ENCODE measurements at places on chromosomes 2 and 18.

GRCh38 chr18:21004726-21005125 is 106.9 kb downstream of the ROCK1 start:
- no peak for DNase-seq

DNA sequence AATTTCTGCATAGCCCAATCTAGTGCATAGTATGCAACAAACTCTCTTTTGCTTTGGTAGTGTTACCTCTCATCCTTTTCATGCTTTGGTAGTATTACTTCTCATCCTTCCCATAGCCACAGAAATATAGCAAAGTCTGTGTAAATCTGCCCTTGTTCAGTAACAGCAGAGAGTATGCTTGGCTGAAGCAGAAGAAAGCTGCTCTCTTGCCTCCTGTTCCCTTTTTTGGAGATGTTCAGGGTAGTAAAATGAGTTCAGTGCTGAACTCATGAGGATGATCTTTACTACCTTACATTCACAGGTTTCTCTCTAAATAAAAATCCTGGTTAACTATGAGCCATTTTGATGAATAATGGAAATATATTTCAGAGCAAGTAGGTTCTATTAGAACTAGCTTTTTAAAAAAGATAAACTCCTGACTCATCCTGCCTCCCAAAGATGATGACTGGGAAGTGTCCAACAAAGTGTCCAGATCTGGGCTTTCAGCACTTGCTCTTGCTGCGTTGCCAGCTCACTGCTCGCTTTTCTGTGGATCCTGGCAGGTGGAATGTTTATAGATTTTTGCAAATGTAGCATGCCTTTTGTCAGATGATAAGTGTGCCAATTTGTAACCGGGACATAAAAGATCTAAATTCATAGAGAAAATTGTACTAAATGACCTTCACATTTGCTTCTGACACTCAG is 29.4 kb upstream of the CHMP3 start:
- no peak for DNase-seq

- DNase-seq: no peak
Measured at GRCh38 chr18:25633563-25633962, 281.6 kb upstream of the ZNF521 start.

DNA sequence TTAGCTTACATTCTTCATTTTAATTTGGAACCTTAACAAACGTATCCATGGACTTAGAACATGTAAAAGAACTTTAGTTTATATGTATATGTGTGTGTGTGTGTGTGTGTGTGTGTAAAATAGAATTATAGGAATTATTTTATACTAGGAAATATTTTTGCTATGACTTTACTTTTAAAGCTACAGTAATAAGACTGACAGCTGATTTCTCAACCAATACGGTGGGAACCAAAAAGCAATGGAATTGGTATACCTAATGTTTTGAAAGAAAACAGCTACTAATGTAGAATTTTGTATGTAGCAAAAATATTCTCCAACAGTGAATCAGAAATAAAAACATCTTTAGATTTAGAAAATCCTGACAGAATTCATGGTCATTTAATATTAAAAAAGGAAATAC is 146.5 kb upstream of the ARL4C start:
- DNase-seq: no peak

DNA sequence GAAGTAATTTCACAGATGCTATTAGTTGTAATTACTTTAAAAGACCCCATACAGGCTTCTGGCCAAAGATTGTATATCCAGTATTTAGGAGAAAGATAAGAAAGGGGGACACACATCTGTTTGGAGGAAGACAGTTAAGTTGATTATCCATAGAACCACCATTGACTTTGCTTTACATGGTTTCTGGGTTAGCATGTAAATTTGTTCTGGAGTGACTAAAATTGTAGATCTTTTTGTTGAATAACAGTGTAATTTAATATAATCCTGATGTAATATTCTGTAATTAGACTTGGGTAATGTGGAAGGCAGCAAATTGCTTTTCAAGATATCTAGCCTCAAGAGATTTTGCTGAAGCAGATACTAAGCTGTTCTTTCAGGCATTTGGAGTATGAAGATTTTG is 17.2 kb downstream of the COMMD1 start:
- DNase-seq: no peak

DNA sequence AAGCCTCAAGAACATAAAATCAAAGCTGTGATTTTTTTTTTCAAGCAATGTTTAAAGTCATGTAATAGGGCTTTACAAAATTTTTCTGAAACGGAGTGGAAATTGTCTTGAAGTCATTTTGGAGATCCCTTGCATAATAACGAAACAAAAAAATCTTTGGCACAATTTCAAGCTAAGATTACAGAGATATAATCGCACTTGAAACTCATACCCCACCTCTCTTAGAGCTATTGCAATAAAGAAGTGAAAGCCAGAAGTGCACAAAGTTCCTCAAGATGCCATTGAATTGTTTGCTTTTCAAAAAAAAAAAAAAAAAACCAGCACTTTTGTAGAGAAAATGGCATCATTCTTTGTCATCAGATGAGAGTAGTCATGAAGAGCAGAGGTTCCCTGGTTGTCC is 152.3 kb downstream of the PAX3 start:
- no peak for DNase-seq

GRCh38 chr2:69253611-69254301 is 133.3 kb downstream of the GFPT1 start:
- no peak for DNase-seq

- DNase-seq: no peak
Measured at GRCh38 chr2:223765221-223765785, 72.1 kb downstream of the AP1S3 start.

- no peak for DNase-seq
Measured at GRCh38 chr2:68916226-68916625, 36.5 kb downstream of the GKN2 start.

DNA sequence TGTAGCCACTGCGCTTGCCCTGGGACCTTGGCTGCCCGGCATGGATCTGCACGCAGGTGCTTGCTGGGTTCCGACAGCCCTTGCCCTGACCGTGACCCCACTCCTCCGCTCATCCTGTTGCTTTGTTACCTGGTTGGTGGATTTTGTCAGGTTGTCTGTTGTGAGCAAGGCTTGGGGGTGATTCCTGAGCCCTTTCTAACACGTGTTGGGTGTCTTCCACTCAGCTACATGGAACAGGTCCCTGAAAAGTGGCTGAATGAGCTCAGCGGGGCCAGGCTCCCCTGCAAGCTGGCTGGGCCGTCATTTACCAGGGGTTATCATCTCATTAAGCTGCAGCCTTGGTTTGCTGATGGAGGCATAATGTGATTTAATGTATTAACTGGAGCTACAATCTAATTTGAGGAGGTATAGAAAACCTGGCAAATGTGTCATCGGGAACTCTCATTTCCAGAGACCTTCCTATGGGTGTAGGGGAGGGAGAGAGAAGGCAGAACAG is 24.6 kb downstream of the RAMP1 start:
- DNase-seq: no peak

DNA sequence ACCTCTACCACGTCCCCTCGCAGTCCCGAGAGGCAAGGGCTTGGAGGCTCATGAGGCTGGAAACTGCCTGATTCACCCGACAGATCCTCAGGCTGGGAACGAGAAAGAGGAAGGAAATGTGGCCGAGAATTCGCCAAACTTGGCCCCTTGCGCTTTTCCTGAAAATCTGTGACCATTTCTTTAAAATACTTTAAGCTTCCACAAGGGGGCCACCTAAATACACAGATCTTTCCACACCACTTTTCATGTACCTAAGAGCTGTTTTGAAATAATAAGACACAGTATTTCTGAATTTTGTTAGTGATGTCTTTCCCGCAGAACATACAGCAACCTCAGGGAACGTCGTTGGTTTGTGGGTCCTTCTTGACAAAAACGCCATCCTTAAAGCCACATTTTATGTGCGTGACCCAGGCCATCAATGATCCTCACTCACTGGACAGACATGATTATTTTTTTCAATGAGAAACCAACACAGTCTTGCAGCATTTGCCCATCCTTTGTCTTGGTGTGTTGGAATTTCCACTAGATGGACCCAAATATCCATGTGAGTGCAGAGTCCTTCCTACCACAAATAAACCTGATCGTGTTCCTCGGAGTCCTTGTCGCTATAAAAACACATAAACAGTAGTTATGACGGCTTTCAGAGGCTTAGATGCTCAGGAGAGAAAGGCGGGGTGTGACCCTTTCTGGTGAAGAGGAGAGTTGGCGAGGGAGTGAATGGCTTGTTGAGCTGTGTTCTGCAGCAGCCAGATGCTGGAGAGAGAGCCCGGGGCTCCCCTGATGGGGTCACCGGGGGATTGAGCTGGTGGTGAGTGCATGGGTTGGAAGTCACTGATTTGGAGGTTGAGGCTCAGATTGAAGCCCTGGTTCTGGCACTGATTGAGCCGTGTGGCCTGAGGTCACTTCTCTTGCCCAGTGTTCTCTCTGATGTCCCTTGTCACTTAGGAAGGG is 25.0 kb downstream of the DCDC2C start:
- no peak for DNase-seq

DNA sequence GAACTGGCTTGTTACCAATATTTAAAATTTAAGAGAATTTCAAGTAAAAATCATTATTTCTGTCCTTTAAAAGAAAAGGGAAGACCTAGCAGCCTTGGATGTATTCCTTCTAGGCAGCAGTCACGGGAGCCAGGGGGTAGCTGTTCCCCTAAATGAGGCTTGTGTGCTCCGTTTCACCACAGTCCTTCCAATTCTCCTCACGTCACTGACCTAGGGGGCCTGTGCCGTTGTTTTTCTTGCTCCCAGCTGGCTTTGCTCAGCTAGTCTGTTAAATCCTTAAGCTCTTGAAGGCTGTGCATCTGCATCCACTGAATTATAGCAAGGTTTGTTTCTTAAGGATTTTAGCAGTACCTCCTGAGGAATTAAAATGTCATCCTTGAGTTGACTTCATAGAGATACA is 9.9 kb downstream of the KLHL23 start:
- no peak for DNase-seq

DNA sequence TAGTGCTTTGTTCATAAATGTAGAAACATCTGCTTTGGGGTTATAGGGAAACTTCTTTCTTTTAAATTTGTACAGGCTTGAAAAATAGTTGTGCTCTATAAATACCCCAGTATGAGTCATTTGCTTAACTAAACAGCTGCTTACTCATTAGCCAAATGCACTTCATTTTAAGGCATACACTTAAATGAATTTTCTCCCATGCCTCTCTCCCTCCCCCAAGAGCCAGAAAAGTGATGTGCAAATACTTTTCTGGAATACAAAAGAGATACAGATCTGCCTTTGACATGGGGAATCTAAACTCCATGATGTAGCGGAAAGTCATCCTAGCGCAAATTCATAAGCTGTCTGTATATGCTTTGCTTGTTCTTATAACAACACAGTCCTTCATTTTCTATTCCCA is 469.4 kb downstream of the DLGAP1 start:
- no peak for DNase-seq

- no peak for DNase-seq
Measured at GRCh38 chr18:58117786-58118403, 73.9 kb downstream of the NEDD4L start.

GRCh38 chr2:222000326-222000725 is 298.5 kb downstream of the PAX3 start:
- DNase-seq: no peak

- no peak for DNase-seq
Measured at GRCh38 chr2:48587560-48587959, 30.1 kb upstream of the GTF2A1L start.

- peak; percentile 64 for DNase-seq
Measured at GRCh38 chr2:25294573-25295462, 46.9 kb downstream of the DNMT3A start.

Measured in T-helper 9 cell (primary cell).